A549 treated with GW870086 at 1 μM for 4 hours (cell line): ENCODE measurements at places on chromosomes 2 and 18. TPM values are rescaled to one million over a fixed set of nuclear protein-coding genes. Genes with fewer than 3 reads are reported as not detected.

The SCN1A gene
- not detected in 5 replicates for total RNA-seq

The MAPK4 gene
- 0.11 to 0.26 TPM (median 0.23 TPM) in 5 replicates for total RNA-seq

The CNDP2 gene
- 77.2 to 86.3 TPM (median 80.8 TPM) in 5 replicates for total RNA-seq

The GPR39 gene
- 7.2 to 9.0 TPM (median 8.1 TPM) in 5 replicates for total RNA-seq

The FEV gene
- not detected in 5 replicates for total RNA-seq

The CTAGE1 gene
- not detected in 5 replicates for total RNA-seq

The FNDC4 gene
- total RNA-seq, result 3.5 to 6.2 TPM (median 4.0 TPM) in 5 replicates

The MC2R gene
- not detected in 5 replicates for total RNA-seq
